LHCN-M2 (cell line): ENCODE measurements at places on chromosomes 1 and 21. TPM values are rescaled to one million over a fixed set of nuclear protein-coding genes. Genes with fewer than 3 reads are reported as not detected.

- no peak for DNase-seq
Observed at GRCh38 chr1:33460947-33461629, 11.4 kb upstream of the ZSCAN20 start.

DNA sequence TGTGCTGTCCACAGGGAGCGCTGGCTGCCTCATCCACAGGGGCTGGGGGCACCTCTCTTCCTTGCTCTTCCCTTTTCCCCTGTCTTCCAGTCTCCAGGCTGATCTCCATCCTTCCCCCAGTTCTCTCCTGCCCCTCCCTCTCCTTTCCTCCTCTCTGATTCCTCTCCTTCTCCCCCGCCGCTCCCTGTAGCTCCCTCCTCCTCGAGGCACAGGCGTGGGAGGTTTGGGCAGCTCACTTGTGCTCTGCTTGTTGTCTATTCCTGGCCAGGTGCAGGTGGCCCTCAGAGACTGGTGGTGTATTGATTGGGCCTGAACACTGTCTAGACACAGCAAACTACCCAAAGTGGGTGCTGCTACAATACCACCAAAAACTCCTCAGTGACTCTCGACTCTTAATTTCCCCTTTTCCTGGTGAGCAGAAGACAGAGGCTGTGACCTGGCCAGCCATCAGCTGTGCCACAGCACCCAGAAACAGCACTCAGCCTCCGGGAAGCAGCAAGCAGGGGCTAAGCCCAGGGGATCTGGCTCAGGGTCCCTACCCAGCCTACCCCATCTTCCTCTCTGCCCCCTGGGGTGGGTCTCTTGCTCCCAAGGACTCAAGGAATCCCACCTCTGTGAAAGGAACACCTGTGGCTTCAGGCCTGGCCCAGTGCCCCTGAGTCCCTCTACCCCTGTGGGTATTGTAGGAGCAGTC is 93.3 kb downstream of the DDX20 start:
- no peak for DNase-seq

DNA sequence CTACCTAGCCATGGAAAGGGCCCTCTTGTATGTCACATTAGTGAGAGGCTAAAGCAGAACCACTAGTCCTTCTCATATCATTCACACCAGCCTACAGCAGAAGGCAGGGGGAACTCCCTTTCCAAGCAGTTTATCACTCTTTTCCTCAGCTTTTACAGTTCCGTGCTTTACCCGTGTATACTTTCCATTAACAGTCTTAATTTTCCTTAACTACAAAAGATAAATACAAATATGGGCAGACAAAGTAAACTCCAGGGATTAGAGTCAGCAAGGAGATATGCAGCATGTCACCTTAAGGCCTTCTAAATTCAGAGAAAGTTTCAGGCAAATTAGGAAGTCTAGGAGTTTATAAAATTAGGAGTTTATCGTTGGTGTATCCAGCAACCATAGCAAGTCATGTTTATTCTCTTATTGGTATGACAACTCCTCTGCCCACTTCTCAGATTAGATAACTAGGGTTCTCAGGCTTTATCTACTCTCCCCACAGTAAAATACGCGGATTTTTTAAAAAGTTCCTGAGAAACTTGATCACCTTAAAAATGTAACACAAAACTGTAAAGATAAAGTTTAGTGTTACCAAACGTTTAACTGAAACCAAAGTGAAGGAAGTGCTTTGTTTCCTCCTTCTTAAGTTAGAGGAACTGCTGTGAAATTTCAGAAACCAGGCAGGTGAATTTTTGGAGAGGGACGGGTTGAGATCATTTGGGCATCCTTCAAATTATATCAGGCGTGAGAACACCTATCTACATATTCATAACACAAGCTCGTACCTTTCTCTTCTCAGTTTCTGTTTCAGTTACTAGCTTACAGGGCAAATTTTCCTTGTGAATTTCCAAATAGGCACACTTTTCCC is 42.7 kb upstream of the SLC19A2 start:
- DNase-seq = no peak

GRCh38 chr1:160993544-160994193 is 27.3 kb downstream of the F11R start:
- DNase-seq = peak; percentile 72

DNA sequence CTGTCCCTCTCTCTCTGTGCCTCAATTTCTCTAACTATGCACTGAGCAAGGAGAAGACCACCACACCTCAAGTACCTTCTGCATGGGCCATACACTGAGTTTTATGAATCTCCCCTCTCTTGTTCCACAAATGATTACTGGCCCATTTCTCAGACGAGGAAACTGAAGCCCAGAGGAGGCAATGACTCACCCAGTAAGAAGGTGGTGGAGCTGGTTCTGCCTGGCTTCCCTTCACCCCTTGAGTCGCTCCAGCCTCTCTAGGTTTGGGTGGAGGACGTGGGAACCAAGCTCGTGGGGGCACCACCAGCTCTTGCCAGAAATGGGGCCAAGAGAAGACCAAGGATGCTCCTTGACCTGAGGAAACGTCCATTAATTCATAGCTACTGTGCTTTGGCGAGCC is 21.3 kb upstream of the RUNX3 start:
- no peak for DNase-seq

- DNase-seq = no peak
Observed at GRCh38 chr1:203229471-203230135, at the start of gene CHIT1. CHIT1 (minus strand) TSS chr1:203229673; CDS start chr1:203229636, 37 bp downstream.

GRCh38 chr1:38293567-38293966 is 247.0 kb upstream of the POU3F1 start:
- no peak for DNase-seq

The GBP5 gene
- 0.13 and 0.40 TPM in 2 replicates for total RNA-seq

The ANGPTL3 gene
- not detected in 2 replicates for total RNA-seq
